ENCODE measurements at places on chromosomes 4 and X.

- DNase-seq = no peak
Measured at GRCh38 chr4:140134746-140135425, 19.1 kb downstream of the MAML3 start.

DNA sequence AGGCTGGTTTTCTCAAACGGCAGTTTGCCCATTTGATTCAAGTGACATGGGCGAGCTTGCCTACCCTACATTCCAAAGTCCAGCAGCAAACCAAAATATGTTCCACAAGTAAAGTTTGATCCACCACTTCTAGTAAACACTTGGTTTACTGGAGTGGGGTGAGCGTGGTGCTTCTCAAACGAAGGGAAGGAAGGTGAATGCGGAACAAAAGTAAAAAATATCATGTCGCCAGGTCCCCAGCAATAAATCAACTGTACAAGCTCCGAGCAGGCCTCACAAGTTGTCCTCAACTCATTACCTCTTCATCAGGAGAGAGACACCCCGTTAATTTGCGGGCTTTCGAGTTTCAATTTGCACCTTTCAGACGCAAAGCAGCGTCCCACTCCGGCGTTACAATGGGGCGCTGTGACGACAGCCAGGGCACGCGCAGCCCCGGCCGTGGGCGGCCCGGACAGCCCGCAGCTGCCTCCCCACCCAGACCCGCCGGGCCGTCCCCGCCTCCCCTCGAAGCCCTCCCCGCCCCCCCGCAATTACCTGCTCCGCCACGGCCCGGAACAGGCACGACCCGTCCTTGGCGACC, 1.0 kb downstream of the OTUD4 start:
- DNase-seq = peak; percentile 84

GRCh38 chr4:87601361-87601760, 7.0 kb upstream of the DSPP start:
- no peak for DNase-seq

DNA sequence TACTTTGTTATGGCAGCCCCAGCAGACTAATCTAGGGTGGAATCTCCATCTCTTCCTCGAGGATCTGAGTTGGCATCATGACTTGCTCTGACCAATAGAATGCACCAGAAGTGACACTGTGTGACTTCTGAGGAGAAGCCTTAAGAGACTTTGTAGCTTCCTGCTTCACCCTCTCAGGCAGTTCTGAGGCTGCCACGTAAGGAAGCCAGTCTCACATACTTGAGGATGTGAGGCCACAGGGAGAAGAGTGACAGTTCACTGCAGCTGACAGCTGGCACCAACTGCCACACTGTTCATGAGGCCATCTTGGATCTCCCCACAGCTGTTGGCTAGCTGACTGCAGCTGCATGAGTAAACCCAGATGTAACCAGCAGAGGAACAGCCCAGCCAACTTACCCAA, 29.3 kb upstream of the BCOR start:
- no peak for DNase-seq

DNA sequence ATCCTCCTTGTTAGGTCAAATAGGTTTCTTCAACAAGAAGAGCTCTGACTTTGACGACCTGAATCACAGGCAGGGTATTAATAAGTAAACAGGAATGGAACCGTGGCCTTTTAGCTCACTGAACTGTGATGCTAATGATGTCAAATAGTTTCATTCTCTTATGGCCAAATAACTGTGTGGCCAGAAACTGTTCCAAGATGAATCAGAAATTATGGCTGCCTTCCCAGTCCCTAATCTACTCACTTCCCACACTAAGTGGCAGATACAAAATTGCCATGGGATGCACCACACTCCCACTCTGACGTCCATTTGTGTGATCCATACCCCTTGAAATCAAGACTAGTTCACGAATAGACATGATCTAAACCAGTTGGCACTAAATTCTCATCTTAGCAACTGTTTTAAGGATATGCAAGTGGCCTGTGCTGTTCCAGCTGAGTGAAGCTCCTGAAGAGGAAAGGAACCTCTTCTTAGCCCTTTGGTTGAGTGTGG, 455.4 kb downstream of the IL15 start:
- no peak for DNase-seq

DNA sequence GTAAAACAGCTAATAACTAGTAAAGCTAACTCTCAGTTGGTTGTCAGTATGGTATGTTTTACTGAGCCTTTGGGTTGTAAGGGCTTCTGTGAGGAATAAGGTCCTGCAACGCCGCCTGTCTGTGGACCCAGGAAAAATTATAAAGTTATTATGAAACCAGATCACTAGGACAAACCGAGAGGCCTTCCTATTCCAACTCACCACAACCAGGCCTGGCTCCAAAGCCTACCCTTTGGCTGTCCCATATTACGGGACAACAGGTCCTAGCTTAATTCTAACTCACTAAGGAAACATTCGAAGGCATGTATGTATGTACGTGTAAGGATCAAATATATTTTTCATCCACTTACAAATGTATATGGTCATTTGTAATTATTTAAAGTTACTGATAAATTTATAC, 1.4 kb downstream of the ANKRD17 start:
- peak; percentile 80 for DNase-seq

- no peak for DNase-seq
Measured at GRCh38 chr4:175419236-175419718, 392.8 kb downstream of the GPM6A start.

DNA sequence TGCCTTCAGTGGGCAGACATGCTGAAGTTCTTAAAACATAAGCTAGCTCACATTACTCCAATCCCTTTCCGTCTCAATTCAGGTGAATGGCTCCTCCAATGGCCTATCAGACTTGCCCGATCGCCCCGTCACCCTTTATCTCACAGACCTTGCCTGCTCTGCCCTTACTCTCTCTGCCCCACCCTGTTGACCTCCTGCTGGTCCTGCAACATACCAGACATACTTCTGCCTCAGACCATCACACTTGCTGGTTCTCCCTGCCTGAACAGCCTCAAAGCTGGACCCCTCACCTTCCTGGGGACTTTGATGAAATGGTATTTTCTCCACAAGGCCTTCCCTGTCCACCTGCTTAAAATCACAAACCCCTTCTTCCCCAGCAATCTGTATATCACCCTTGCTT, 340.1 kb upstream of the NR3C2 start:
- DNase-seq = no peak

GRCh38 chrX:109485470-109486340, 3.8 kb upstream of the GUCY2F start:
- peak; percentile 73 for DNase-seq

DNA sequence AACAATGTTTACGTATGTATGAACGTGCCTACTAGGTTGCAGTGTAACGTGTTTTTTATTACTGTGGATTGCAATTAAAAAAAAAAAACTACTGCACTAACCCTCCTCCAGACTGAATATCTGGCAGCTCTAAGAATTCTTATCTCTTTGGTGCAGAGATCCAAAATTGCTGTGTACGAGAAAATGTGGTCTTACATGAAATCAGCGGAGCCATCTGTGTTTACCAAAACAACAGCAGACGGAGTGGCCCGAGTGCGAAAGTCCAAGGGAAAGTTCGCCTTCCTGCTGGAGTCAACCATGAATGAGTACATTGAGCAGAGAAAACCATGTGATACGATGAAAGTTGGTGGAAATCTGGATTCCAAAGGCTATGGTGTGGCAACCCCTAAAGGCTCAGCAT, 268.1 kb downstream of the THOC2 start:
- DNase-seq = no peak

GRCh38 chr4:99832321-99832720, 15.7 kb downstream of the DAPP1 start:
- DNase-seq = no peak
